Activated CD8-positive, alpha-beta memory T cell treated with anti-CD3 and anti-CD28 coated beads, Interleukin-2, amount 10 ng/mL, durations not matched to agents 7 days and 5 days (primary cell): ENCODE measurements at places on chromosomes 16 and 17. TPM values are rescaled to one million over a fixed set of nuclear protein-coding genes. Genes with fewer than 3 reads are reported as not detected.

The CLEC10A gene
- total RNA-seq, result not detected

GRCh38 chr16:85485379-85485778 is 127.7 kb upstream of the GSE1 start:
- no peaks in the 10 kb centered on the region for H3K27me3 ChIP-seq
- H3K4me3 ChIP-seq, result no peak overlapping the region

DNA sequence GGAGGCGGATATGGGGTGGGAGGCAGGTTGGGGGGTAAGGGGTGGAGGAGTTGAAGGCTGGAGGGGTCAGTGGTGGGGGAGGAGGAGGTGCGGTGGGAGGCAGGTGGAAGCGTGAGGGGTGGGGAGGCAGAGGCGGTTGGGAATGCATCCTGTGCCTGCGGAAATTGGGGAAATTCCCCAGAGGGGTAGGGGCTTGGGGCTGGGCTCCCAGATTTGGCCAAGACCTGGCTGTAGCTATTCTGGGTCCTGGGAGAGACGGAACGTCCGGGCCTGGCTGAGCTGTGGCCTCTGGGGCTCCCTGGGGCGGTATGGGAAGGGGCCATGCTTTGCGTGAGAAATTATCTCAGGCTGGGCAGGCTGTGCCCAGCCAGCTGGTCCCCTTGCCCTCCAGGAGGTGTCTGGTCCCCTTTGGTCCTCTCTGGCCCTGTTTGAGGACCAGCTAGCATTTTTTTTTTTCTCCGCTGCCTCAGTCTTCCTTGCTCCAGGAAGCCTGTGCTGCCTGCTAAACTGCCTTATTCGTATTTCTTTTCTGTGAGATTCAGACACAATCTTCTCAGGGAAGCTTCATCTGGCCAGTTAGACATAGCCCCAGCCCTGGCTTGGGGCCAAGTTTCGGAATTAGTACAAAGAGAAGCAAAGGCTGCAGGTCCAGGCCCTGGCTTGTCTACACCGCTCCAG is 7.3 kb upstream of the TRPV2 start:
- DNase-seq, result no peak
- no peak overlapping the region for H3K4me3 ChIP-seq
- H3K36me3 ChIP-seq, result no peaks in the 10 kb centered on the region
- H3K27me3 ChIP-seq, result peaks cover 14% of the 10 kb centered on the region
- no peak overlapping the region for H3K27ac ChIP-seq

DNA sequence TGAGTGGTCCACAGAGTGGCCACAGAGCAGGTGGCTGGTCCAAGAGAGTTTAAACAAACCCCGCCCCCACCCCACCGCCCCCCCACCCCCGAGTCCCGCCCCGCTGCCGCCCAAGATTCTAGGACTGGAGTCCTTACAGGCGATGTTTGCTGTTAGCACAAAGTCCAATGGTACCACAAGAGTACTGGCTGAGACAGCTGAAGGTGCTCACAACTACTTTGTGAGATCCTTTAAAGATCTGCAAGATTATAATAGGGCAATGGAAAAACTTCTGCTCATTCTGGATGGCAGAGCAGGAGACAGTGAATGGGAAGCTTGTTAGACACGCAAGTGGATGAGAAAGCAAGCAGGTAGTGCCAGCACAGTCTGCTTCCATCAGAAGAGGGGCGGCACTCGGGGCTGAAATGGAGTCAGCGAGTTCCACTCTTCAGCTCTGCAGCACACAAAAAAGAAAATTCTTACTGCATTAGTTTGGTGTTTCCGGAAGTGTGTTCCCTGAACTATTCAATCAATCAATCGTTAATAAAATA is 4.7 kb upstream of the TEKT3 start:
- DNase-seq, result no peak
- H3K4me3 ChIP-seq, result no peak overlapping the region
- H3K27me3 ChIP-seq, result peaks cover 64% of the 10 kb centered on the region
- H3K4me1 ChIP-seq, result peaks cover 1% of the 10 kb centered on the region

GRCh38 chr17:81608082-81608481 is 28.8 kb downstream of the NPLOC4 start:
- peaks cover 17% of the 10 kb centered on the region for H3K4me1 ChIP-seq
- H3K36me3 ChIP-seq, result peaks cover 43% of the 10 kb centered on the region
- no peaks in the 10 kb centered on the region for H3K27me3 ChIP-seq
- peak; percentile 46 for DNase-seq
- peak overlapping the region; percentile 25 for H3K27ac ChIP-seq

GRCh38 chr16:85316321-85316919 is 204.1 kb upstream of the CIBAR2 start:
- peaks cover 6% of the 10 kb centered on the region for H3K4me1 ChIP-seq
- no peaks in the 10 kb centered on the region for H3K36me3 ChIP-seq
- no peak overlapping the region for H3K4me3 ChIP-seq
- peaks cover 5% of the 10 kb centered on the region for H3K27me3 ChIP-seq
- peak; percentile 63 for DNase-seq

The ZG16B gene
- 3.6 TPM for total RNA-seq

DNA sequence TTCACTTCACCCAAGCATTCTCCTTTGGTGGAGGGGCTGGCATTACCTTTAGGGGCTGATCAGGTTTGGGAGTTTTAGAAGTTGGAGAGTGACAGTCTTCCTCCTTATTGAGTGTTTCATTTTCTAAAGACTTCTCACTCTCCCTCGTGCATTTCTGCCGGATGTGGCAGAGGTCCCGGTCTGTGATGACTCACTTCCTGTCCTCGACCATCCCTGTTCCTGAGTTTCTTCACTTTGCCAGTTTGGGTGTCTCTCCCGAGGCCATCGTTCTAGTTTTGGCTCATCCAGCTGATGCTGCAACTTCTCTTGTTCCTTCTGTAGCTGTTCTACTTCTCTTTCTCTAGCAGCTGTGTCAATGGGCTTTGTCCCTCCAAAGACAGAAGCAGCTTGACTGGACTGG is 104.3 kb downstream of the PHKB start:
- no peaks in the 10 kb centered on the region for H3K27me3 ChIP-seq
- no peak for DNase-seq
- H3K4me1 ChIP-seq, result peaks cover 33% of the 10 kb centered on the region
- no peak overlapping the region for H3K27ac ChIP-seq
- no peak overlapping the region for H3K4me3 ChIP-seq

DNA sequence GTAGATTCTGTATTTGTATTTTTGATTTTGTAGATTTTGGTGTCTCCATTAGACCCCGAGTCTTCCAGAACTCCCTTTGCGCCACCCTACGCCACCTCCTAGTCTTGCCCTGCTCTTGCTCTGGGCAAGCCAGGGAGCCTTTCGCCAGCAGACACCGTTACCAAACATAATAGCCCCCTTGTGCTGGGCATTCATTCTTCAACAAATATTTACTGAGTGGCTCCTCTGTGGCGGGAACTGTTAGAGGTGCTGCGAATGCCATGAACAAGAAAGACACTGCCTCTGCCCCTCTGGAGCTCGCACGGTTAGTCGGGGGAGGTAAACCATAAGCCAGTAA is 841 bp upstream of the GPT2 start:
- H3K27me3 ChIP-seq, result peaks cover 31% of the 10 kb centered on the region
- peak; percentile 42 for DNase-seq
- H3K27ac ChIP-seq, result peak overlapping the region; percentile 73
- peak overlapping the region; percentile 79 for H3K4me3 ChIP-seq

GRCh38 chr16:74710401-74710800 is 9.7 kb upstream of the MLKL start:
- peaks cover 3% of the 10 kb centered on the region for H3K27me3 ChIP-seq
- H3K27ac ChIP-seq, result no peak overlapping the region
- DNase-seq, result no peak
- peaks cover 6% of the 10 kb centered on the region for H3K4me1 ChIP-seq
- no peaks in the 10 kb centered on the region for H3K36me3 ChIP-seq

GRCh38 chr16:89890886-89891657 is 17.7 kb downstream of the TCF25 start:
- H3K4me1 ChIP-seq, result peaks cover 12% of the 10 kb centered on the region
- no peaks in the 10 kb centered on the region for H3K27me3 ChIP-seq
- H3K27ac ChIP-seq, result no peak overlapping the region
- H3K4me3 ChIP-seq, result no peak overlapping the region

The RPTOR gene
- total RNA-seq, result 87.0 TPM

DNA sequence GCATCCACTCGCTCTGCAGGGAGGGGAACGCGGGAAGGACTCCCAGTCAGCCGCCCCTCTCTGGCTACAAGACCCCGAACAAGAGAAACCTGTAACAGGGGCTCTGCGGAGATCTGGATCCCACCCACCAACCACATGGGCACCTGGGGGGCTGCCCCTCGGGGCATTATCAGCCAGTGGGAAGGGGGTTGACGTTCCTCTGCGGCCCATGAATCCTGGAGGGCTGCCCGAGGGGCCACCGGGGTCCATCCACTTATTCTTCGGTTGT is 1.8 kb upstream of the PCGF2 start:
- peaks cover 11% of the 10 kb centered on the region for H3K36me3 ChIP-seq
- peaks cover 51% of the 10 kb centered on the region for H3K4me1 ChIP-seq
- H3K27me3 ChIP-seq, result peaks cover 51% of the 10 kb centered on the region
- H3K4me3 ChIP-seq, result peak overlapping the region; percentile 63
- H3K27ac ChIP-seq, result no peak overlapping the region

DNA sequence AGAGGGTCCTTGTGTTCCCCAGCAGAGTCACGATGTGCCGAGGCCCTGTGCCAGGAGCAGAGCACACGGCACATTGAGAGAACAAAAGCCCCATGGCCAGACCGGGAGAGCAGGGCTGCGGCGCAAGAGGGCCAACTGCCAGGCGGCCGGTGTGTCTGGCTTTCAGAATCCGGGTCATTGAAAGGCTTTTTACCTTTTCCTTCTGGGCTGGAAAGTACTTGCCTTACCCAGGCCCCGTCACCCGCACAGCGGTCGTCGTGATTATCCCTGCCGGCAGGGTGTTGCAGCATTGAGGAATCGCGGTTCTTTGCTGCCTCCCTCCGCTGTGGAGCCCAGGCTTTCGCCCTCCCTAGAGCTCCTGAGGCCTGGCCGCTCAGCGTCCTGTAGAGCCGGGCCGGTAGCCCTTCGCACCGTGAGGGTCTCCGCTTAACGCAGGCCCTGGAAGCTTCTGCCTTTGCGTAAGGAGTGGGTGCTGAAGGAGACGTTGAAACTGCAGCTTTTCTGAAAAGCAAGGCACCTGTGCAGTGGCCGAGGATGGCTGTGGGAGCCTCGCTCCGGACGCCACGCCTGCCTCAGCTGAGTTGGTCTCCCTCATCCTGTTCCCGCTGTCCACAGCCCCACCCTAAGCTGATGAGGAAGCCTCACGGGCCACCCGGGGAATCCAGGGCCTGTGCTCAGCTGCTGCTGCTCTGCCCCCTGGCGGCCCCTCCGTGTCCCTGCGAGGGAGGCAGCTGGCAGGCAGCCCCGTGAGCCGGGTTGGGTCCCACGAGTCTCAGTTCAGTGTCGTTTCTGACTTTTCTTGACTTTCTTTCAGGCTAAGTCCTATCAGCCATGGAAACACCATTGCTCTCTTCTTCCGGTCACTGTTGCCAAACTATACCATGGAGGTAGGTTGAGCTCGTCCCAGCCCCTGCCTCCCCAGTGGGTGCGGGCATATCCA is 8.6 kb upstream of the MC1R start:
- H3K27ac ChIP-seq, result no peak overlapping the region
- H3K4me3 ChIP-seq, result no peak overlapping the region
- H3K36me3 ChIP-seq, result peaks cover 36% of the 10 kb centered on the region
- peaks cover 10% of the 10 kb centered on the region for H3K4me1 ChIP-seq
- peak; percentile 78 for DNase-seq

The TOX3 gene
- total RNA-seq, result not detected

- H3K4me3 ChIP-seq, result no peak overlapping the region
- H3K27me3 ChIP-seq, result no peaks in the 10 kb centered on the region
- peaks cover 34% of the 10 kb centered on the region for H3K4me1 ChIP-seq
- DNase-seq, result peak; percentile 76
- no peak overlapping the region for H3K27ac ChIP-seq
Observed at GRCh38 chr17:64491034-64491860, 5.6 kb downstream of the POLG2 start.

GRCh38 chr16:60061396-60061795 is 1327.3 kb upstream of the GOT2 start:
- H3K4me3 ChIP-seq, result no peak overlapping the region
- no peaks in the 10 kb centered on the region for H3K4me1 ChIP-seq
- no peaks in the 10 kb centered on the region for H3K36me3 ChIP-seq
- DNase-seq, result no peak
- H3K27ac ChIP-seq, result no peak overlapping the region

GRCh38 chr17:65697661-65698060 is 136.2 kb upstream of the AXIN2 start:
- no peaks in the 10 kb centered on the region for H3K36me3 ChIP-seq
- no peak for DNase-seq
- no peaks in the 10 kb centered on the region for H3K27me3 ChIP-seq
- H3K4me1 ChIP-seq, result no peaks in the 10 kb centered on the region
- H3K27ac ChIP-seq, result no peak overlapping the region

The RNU2-1 gene
- 7,603 TPM for total RNA-seq

The CD300E gene
- not detected for total RNA-seq

DNA sequence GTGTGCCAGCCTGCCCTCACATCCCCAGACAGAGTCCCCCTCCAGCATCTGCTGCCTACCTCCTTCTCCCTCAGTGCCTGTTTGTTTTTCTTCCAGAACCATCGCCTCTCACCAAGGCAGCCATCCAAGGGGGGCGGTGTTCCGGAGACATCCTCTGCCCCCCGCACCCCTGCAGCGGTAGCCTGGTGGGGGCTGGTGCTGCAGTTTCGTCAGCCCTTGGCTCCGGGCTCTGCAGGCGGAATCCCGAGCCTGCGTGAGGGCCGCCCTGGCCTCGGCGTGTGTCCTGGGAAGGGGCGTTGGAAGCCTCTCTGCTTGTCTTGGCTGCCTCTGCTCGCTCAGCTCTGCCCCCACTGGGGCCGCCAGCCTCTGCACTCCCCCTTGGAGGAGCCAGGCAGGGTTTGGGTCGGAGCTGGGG is 126.0 kb upstream of the CIBAR2 start:
- H3K4me1 ChIP-seq, result peaks cover 3% of the 10 kb centered on the region
- DNase-seq, result no peak

- no peak for DNase-seq
- H3K36me3 ChIP-seq, result peaks cover 2% of the 10 kb centered on the region
- peaks cover 19% of the 10 kb centered on the region for H3K4me1 ChIP-seq
- H3K27me3 ChIP-seq, result peaks cover 7% of the 10 kb centered on the region
Observed at GRCh38 chr17:55303701-55304145, 39.0 kb downstream of the HLF start.

DNA sequence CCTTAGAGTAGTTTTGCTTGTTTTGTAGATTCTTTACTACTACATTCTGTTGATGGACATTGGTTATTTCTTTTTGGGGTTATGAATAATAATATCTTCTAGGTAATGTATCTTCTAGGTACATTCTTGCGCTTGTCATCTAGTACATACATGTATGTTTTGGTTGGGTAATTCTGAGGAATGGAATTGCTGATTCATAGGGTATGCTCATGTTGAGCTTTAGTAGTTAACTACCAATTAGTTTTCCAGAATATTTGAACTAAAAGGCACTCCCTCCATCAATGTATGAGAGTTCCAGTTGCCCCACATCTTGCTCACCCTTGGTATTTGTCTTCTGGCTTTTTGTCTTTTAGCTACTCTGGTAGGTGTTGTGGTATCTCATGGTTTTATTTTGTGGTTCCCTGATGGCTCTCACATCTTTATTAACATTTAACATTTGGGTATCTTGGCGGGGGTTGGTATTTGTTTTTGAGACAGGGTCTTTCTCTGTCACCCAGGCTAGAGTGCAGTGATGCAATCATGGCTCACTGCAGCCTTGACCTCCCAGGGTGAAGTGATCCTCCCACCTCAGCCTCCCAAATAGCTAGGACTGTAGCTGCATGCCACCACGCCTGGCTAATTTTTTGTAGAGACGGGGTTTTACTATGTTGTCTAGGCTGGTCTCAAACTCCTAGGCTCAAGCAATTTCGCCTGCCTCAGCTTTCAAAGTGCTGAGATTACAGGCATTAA is 47.1 kb downstream of the SLC6A4 start:
- H3K4me3 ChIP-seq, result no peak overlapping the region
- no peak overlapping the region for H3K27ac ChIP-seq
- peaks cover 15% of the 10 kb centered on the region for H3K27me3 ChIP-seq
- H3K4me1 ChIP-seq, result no peaks in the 10 kb centered on the region
- no peak for DNase-seq

GRCh38 chr17:62919388-62919787 is 46.6 kb upstream of the TANC2 start:
- no peaks in the 10 kb centered on the region for H3K4me1 ChIP-seq
- no peak for DNase-seq
- H3K36me3 ChIP-seq, result no peaks in the 10 kb centered on the region
